ENCODE measurements at places on chromosomes 13 and 19.

GRCh38 chr19:1783354-1783753 is 28.7 kb downstream of the ATP8B3 start:
- DNase-seq = no peak

DNA sequence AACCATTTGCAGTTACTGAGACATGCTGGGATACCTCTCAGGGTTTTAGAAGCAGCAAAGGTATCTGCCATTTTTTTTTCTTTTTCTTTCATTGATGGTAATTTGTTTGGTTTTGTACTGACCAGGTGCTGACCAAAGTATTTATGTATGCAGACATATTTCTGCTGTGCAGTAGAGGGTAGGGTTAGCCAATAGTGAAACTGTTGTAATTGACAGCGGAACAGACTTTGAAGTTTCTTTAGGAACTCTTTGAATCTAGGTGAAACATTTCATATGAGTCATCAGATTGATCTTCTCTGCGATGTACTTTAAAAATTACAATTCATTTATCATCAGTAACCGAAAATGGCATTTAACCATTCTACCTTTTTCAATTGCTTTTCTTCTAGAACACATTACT is 63.0 kb downstream of the ITGBL1 start:
- no peak for DNase-seq

- DNase-seq = no peak
These were observed 257.5 kb downstream of the ITGBL1 start for GRCh38 chr13:101709952-101710351.

- DNase-seq = no peak
These were observed 221.0 kb downstream of the EFNB2 start for GRCh38 chr13:106314417-106314816.

DNA sequence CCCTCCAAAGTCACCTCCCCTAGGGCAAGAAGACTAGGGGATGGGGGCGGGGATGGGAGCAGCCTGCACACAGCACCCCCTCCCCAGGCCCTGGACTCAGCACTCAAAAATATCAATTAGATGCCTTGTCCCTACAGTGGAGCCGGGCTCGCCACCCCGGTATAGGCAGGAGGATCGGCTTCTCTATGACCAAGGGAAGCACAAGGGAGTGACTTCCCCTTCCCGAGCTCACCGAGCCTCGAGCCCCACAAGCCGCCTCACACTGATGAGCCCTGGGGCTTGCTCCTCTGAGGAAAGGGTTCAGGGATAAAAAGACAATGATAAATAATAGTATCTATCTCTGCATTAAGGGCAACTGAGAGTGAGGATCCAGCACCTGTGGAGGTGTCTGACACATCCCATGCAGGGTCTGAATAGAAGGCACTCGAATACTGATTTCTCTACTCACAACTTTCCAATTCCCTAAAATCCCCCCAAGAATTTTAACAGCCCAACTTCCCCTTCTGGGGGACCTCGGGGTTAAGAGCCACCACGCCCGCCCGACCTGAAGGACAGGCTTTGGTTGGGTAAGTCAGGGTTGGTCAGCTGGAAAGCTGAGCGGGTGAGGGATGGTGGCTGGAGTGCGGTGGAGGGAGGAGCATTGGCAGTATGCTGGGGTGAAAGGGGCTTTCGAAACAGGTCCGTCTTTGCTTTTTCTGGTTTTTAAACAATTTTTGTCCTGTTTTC is 51.3 kb downstream of the STK24 start:
- DNase-seq = peak; percentile 46

DNA sequence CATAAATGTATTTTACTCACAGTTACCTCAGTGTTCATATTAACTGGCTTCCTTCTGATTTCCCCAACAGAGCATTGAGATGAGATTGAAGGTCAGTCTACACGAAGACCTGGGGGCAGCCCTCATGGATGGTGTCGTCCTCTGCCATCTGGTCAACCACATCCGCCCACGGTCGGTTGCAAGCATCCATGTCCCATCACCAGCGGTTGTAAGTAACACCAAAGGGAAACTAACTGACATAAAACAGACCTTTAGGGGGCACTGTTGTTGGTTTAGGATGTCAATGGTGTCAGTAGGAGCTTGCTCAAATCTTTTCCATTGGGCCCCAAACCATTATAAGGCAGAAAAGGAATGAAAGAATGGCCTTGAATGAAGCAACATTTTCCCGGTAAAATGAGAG is 68.2 kb downstream of the ESD start:
- no peak for DNase-seq

- DNase-seq = no peak
These were observed 150.2 kb downstream of the NDFIP2 start for GRCh38 chr13:79631051-79631659.

DNA sequence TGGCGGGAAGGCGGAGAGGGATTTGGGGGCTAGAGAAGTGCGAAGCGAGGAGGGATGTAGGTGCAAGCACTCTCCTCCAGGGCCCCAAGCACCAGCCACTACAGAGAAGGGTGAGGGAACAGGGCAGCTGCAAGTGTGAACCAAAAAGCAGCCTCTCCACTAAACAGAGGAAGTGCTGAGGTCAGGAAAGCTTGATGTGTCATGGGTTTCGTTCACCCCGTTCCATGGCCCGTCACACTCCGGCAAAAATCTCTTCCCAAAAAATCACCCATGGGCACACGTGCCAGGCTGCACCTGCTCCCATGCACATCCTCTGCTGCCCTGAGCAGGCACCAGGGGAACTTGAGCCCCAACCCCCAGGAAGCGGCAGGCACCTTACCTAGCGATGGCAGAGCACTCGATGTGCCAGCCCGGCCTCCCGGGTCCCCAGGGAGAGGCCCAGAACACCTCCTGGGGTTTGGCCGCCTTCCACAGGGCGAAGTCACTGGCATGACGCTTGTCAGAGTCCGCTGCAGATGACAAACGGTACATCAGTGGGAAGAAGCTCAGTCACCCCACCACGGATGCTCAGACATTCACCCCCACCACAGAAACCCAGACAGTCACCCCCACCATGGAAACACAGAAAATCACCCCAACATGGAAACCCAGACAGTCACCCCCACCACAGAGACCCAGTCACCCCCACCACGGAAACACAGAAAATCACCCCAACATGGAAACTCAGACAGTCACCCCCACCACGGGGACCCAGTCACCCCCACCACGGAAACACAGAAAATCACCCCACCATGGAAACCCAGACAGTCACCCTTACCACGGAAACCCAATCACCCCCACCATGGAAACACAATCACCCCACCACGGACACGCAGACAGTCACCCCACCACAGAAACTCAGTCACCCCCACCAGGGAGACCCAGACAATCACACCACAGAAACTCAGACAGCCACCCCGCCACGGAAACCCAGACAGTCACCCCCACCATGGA is 29.0 kb downstream of the CARS2 start:
- no peak for DNase-seq

DNA sequence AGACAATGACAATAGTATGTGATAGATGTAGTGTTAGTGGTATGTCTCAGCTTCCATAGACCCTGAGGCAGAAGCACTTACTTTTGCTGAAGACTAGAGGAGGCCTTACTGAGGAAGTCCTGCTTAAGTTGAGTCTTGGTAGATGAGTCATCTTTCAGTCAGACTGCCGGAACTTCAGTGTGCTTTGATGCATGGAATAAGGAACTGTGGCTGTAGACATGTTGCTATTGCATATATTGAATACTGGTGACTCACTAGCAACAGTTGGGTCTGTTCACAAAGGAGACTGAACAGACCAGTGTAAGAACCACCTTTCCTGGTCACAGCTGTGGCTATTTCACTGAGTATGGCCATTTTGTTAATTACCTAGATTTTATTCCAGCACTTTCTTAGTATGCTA is 1000.6 kb downstream of the OLFM4 start:
- no peak for DNase-seq

DNA sequence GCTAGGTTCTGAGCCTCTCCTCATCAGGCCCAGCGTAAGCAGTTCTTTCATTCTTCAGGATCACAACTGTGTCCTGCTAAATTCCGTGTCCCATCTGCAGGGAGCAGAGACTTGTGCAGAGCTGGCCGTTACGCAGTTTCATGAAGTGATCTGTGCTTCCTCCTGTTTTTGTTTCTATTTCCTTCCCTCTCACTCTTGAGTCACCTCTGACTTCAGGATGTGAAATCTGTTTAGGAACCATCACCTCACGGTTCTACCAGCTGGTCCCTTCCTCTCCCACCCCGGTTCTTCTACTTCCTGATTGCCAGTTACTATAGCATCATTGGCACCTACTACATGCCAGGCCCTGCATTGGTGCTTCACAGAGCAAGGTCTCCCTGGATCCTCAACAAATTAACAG is 8.5 kb downstream of the MAU2 start:
- DNase-seq = no peak

DNA sequence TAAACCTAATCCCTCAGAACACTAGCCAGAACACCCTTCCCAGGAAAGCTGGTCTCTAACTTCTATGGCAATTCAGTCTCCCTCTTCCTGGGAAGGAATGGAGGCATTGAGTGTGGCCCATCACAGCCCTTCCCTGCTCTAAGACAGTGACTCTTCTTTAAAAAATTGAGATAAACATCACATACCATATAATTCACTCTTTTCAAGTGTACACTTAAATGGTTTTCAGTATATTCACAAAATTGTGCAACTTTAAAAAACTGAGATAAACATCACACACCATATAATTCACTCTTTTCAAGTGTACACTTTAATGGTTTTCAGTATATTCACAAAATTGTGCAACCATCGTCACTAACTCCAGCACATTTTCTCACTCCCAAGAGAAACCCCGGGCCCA is 116.5 kb downstream of the MIPEP start:
- DNase-seq = no peak

DNA sequence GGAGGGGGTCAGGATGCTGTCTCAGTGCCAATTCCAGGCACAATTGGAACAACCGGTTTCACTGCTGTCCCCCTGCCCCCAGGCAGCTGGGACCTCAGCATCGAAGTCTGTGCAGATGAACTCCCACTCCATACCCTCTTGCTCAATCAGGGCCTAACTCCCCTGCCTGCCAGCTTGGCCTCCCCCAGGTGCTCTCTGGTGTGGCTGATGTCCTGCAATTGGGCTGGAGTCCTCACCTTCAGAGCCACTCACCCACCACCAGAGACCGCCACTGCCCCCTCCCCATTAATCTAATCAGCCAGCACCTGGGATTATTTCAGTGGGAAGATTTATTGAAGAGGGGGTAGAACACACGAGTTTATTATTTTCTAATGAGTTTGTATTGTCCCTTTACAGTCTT is 118.8 kb downstream of the MIPEP start:
- DNase-seq = no peak

DNA sequence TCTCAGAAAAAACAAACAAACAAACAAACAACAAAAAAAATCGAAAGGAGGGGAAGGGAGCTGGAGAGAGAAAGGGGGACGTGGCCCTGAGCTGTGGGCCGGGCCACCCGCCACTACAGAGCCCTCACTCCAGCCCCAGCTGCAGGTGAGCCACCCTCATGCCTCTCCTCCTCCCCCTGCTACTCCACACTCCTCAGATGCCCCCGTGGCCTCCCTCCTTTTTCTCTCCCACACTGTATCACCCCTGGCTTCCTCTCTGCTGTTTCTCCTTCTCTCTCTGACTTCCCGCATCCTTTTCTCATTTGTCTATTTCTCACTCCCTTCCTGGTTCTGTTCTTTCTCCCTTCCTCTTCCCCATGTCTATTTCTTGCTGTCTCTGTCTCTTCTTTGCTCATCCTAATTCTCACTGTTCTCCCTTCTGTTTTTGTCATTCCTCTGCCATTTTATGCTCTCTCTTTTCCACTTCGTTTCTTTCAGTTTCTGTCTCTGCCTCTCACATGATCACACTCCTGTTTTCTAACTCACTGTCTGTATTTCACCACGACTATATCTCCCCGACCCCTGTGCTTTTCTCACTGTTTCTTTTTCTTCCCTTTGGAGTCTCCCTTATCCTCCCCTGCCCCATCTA is 2.7 kb downstream of the KLK2 start:
- no peak for DNase-seq

- DNase-seq = no peak
These were observed 315.8 kb upstream of the KLF12 start for GRCh38 chr13:74449811-74450524.

GRCh38 chr13:77422724-77423123 is 95.8 kb upstream of the MYCBP2 start:
- DNase-seq = no peak

GRCh38 chr19:3722443-3723109 is 14.4 kb downstream of the TJP3 start:
- DNase-seq = peak; percentile 91

- no peak for DNase-seq
These were observed 82.8 kb downstream of the INSR start for GRCh38 chr19:7211191-7211951.

DNA sequence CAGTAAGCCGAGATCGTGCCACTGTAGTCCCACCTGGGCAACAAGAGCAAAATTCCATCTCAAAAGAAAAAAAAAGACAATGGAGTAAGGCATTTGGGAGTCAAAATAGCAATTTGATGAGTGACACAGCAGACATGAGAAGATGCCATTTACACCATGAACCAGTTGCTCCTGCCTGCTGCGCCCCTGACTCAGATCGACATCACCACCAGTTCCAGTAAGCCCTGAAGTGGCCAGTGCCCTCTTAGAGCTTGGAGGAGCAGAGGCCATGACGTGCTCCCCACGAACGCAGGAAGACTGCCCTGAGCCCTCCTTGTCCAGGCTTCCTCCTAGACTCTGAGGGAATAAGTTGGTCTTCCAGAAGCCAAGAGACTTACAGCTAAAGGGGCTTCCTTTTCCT is 339.2 kb downstream of the MYO16 start:
- DNase-seq = no peak

DNA sequence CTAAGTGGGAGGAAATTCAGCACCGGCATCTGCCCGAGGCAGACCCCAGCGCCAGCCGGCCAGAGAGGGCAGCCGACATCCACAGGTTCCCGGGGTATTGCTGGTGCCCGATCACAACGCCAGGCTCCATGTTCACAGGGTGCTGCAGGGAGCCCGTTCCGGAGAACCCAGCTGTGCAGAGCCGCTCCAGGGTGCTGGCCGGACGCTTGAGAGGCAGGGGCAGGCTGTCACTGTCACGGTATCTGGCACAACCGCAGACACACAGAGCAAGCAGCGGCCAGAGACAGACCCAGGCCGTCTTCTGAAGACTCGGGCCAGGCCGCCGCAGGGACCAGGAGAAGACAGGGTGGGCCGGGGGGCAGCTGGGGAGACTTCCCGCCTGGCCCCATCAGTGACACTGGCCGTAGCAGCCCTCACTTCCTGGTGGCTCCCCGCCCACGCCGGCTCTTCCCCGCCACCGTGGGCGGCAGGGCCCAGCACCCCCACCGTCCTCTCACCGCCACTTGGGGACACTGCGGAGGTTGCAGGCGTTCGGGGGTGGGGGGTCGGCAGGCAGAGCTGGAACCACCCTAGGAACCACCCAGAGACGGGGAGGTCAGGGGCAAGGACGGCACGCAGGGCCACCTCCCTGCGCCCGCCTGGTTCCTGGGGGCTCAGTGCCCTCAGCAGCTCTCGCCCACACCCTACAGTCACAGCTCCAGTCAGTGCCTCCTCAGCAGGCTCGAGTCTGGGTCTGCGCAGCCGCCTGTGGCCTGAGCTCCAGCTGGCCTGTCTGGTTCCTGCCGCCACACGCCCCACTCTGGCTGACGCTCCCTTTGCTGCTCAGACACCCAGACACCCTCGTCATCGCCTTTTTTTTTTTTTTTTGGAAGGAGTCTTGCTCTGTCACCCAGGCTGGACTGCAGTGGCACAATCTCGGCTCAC is 3.8 kb downstream of the RNF126 start:
- DNase-seq = no peak

- no peak for DNase-seq
These were observed 72.4 kb downstream of the STK24 start for GRCh38 chr13:98504371-98504963.

Data from Peyer's patch (tissue), 4 donors.